Islet precursor cell (in vitro differentiated cells): ENCODE measurements at places on chromosomes 5 and 9.

GRCh38 chr9:137055385-137056364, 1.8 kb upstream of the ENTPD2 start:
- DNase-seq: no peak

GRCh38 chr9:18851069-18851795, 181.8 kb downstream of the SAXO1 start:
- DNase-seq: no peak

DNA sequence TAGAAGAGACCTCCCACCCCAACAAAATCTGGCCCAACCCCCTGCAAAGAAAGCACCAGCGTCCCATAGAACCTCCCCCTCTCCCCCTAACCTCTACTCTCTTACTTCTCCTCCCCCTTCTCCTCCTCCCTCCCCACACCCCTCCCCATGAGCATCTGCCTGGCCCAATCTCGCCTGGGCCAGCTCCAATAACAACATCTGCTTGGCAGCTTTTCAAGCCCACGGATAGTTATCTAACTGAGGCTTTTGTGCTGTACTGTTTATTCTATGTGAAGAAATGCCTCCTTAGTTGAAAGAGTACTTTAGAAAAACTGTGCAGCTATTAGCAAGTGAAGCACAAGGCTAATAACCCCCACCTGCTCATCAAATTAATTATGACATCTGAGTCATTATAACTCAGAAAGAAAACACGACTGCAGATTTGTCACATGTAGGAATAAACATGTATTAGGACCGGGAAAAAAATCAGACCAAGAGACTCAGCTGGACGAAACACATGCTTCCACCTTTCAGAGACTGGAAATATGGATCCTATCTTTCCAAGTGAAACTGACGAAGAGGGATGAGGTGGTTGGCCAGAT, 42.8 kb downstream of the NFIB start:
- DNase-seq: no peak

- no peak for DNase-seq
These were observed 322.6 kb upstream of the WWC1 start for GRCh38 chr5:167968837-167969236.

- DNase-seq: no peak
These were observed 244.3 kb downstream of the PDE4D start for GRCh38 chr5:59648949-59649921.

GRCh38 chr5:51383131-51384121, at the start of gene ISL1:
TSS of gene ISL1 (plus strand) at chr5:51383448. CDS start at chr5:51383672, 224 bp downstream.
- DNase-seq: peak; percentile 97

DNA sequence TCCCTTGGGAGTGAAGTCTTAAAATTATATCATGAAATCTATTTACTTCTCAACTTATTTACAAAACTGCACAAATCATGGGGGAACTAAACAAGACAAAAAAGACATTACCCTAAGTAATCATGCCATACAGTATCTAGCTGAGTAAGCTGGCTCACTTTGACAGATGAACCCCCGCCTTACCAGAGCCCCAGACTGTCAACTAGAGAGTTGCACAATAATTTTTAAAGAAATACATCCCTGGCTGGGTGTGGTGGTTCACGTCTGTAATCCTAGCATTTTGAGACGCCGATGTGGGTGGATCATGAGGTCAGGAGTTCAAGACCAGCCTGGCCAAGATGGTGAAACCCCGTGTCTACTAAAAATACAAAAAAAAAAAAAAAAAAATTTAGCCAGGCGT, 62.3 kb downstream of the LPAR1 start:
- DNase-seq: no peak

GRCh38 chr9:17761984-17762676, 183.3 kb downstream of the SH3GL2 start:
- DNase-seq: no peak

GRCh38 chr9:132505991-132506655, 76.3 kb upstream of the BARHL1 start:
- no peak for DNase-seq

- peak; percentile 73 for DNase-seq
These were observed at the start of gene PCDHGB1 for GRCh38 chr5:141349917-141350619. TSS of gene PCDHGB1 (plus strand) at chr5:141350099. CDS start at chr5:141350261, 162 bp downstream.

DNA sequence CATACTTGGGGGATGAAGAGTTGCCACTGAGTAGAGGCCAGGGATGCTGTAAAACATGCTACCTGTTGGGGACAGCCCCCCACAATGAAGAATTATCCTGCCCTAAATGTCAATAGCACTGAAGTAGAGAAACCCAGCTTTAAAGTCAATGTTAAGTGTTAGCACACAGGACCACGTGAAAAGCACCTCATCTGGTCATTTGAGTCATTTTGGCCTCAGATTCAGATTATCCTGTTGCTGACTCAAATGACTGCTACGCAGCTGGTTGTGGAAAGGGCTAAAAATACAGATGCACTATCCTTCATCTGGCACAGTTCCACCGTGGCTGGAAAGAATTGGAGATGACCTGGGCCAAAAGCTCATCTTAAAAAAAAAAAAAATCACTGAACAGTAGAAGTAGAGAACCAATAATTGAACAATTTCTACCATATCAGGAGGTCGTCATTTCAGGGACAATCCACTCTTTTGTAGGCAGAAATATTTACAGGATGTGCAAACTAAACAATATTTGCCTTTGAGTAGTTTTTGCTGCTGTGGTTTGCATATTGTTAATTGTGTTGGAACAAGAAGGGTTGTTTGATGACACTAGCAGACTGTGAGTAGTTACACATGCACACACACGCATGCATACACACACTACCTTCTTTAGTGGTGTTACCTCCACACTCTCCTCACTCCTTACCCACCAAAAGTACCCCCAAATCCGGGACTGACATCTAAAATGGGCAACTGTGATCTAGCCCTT, 195.3 kb upstream of the KLF9 start:
- no peak for DNase-seq

GRCh38 chr5:61002611-61003355, 57.8 kb downstream of the NDUFAF2 start:
- DNase-seq: no peak
